ENCODE measurements at places on chromosomes 16 and 17.
A peak's percentile ranks its signal among the peaks of the same experiment; 100 is the strongest.

DNA sequence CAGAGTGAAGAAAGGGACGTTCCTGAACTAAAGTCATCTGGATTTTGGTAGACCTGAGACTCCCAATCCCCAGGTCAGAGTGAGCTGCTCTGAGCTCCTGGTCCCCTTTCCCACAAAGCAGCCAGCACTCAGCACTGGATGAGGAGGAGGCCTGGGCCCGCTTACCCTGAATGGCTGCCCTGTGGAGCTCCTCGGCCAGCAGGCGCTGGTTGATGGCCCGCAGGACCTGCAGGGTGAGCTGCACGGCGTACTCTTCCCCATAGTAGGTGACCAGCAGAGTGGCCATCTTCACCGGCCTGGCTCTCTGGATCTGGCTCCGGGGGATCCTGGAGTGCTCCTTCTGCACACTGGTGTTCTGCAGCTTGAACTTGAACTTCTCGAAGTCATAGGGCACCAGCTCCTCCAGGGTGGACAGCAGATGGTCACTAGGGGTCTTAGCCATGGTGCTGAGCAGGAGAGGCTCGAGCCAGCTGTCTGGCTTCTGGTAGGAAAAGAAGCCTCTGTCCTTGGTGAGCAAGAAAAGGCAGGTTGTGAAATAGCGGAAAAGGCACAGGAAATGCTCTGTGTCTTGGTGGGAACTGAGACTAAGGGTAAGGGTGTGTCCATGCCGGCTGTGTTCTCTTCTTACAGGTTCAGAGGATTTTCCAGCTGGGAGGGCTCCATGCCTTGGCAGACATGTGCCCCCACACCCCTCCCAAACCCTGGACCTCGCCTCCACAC lies at the start of gene MEFV:
Gene MEFV, minus strand, starts transcription at position 488 of the 720 bp plus-strand sequence. Its CDS starts 46 bp downstream, at position 442.
- no peak for DNase-seq
- H3K36me3 ChIP-seq = no peaks in the 10 kb centered on the region
- H3K4me1 ChIP-seq = no peaks in the 10 kb centered on the region
- no peaks in the 10 kb centered on the region for H3K27me3 ChIP-seq
- peak within 1 kb of the TSS; percentile 32 for H3K4me3 ChIP-seq
- H3K27ac ChIP-seq = no peak within 1 kb of the TSS

DNA sequence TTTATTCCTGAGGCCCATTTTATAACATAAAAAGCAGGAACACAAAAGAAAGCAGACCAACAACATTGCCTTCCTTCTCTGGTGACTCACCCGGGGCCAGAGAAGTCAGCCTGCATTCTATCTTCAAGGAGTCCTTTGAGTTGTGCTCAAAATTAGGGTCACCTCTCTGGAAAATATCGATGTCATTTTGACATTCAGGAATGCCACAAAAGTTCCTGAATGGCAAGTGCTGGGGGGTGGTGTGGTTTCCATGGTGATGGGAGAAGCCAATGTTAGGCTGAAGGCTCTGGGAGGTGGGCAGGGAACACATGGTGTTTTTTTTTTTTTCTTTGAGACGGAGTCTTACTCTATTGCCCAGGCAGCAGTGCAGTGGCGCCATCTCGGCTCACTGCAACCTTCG lies 159.6 kb downstream of the HAPSTR1 start:
- H3K4me3 ChIP-seq = no peak overlapping the region
- no peak overlapping the region for H3K27ac ChIP-seq
- no peaks in the 10 kb centered on the region for H3K4me1 ChIP-seq
- H3K36me3 ChIP-seq = no peaks in the 10 kb centered on the region

- no peaks in the 10 kb centered on the region for H3K36me3 ChIP-seq
- H3K4me1 ChIP-seq = no peaks in the 10 kb centered on the region
- DNase-seq = no peak
- H3K27ac ChIP-seq = no peak overlapping the region
- H3K27me3 ChIP-seq = no peaks in the 10 kb centered on the region
Measured at GRCh38 chr17:29250666-29251065, 4.0 kb downstream of the CRYBA1 start.

- H3K27ac ChIP-seq = peak overlapping the region; percentile 84
- no peaks in the 10 kb centered on the region for H3K27me3 ChIP-seq
- no peaks in the 10 kb centered on the region for H3K36me3 ChIP-seq
- DNase-seq = no peak
- no peak overlapping the region for H3K4me3 ChIP-seq
Measured at GRCh38 chr17:75828741-75829140, 15.5 kb downstream of the UNC13D start.

DNA sequence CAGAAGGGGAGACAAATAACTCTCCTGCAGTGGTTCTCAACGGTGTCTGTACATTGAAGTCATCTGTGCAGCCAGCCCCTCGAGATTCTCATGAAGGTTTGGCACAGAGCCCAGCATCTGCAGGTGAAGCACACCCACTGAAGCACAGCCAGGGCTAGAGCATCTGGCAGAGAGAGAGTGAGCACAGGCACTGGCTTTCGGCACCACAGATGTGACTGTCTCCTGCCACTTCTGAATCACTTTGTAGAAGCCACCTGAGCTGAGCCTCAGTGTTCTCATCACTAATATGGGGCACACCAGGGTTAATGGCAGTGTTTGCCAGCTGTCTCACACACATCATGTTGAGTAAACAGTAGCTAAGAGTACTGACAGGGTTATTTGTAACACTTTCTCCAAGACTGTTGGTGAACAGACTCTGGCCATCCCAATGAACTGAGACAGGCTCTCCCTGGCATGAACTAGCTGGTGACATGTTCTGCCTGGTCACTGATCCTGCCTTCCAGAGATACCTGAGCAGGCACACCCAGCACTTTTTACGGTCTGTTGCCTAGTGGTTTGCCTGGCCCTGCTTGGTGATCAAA lies 10.9 kb downstream of the HSPB9 start:
- peak overlapping the region; percentile 62 for H3K27ac ChIP-seq
- no peaks in the 10 kb centered on the region for H3K27me3 ChIP-seq
- peaks cover 6% of the 10 kb centered on the region for H3K36me3 ChIP-seq
- no peak for DNase-seq

DNA sequence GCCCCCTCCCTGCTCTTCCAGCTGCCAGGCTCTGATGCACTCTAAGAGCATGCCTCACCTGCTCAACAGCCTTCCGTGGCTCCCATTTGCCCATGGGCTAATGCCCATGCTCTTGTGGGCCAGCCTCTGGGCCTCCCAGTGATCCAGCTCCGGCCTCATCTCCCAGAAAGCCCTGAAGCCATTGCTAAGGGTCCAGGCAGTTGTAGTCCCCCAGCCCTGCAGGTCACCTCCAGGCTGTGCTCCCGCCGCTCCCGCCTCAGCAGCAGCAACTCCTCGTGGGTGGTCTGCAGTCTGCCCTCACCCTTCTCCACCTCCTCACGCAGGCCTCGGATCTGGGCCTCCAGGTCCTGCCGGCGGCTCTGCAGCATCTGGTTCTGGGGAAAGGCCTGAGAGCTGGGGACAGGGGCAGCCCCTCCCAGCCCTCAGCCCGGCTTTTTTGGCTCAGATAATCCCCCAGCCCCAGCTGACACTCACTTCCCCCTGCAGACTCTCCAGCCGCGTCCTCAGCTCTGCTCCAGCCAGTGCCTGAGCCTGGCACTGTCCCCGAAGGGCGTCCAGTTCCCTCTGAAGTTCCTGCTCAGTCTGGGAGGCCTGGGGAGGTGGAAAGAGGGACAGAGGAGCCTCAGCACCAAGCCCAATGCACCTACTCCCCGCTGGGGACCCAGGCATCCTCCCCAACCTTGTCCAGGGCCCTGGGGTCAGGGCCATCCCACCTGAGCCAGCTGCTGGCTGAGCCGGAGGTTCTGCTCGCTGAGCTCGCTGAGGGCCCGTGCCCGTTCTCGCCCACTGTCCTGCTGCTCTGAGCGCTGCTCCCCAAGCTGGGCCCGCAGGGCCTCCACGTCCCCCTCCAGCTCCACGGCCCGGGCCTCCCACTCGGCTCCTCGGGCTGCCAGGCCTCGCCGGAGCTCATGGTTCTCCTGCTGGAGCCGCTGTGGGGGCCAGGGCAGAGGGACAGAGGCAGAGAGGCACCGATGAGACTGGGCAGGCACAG lies 6.2 kb downstream of the BICDL2 start:
- no peaks in the 10 kb centered on the region for H3K36me3 ChIP-seq
- H3K27me3 ChIP-seq = no peaks in the 10 kb centered on the region
- H3K4me3 ChIP-seq = no peak overlapping the region
- no peak for DNase-seq
- H3K4me1 ChIP-seq = no peaks in the 10 kb centered on the region
- no peak overlapping the region for H3K27ac ChIP-seq
